CMK (cell line): ENCODE measurements at places on chromosomes 12 and 14.

- DNase-seq, result no peak
These were observed 1.5 kb downstream of the KIF21A start for GRCh38 chr12:39441189-39441962.

DNA sequence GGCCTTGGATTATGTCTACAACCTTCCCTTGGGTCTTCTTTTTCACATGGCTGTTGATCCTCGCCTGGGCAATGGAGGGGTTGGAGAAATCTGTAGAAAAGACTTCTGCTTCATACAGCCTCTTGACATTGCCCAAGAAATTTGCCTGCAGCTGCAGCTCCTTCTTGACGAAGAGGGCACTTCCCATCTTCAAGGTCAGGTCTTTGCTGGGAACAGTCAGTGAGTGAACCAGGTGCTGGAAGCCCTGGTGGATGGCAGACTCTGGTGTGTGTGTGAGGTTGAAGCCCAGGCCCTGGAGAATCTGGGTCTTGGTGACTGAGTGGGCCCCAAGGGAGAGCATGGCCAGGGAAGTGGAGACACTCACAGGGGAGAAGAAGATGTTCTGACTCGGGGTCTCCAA is 6.7 kb downstream of the SERPINA9 start:
- no peak for DNase-seq

GRCh38 chr14:56998728-56999127 is 188.4 kb upstream of the OTX2 start:
- no peak for DNase-seq

DNA sequence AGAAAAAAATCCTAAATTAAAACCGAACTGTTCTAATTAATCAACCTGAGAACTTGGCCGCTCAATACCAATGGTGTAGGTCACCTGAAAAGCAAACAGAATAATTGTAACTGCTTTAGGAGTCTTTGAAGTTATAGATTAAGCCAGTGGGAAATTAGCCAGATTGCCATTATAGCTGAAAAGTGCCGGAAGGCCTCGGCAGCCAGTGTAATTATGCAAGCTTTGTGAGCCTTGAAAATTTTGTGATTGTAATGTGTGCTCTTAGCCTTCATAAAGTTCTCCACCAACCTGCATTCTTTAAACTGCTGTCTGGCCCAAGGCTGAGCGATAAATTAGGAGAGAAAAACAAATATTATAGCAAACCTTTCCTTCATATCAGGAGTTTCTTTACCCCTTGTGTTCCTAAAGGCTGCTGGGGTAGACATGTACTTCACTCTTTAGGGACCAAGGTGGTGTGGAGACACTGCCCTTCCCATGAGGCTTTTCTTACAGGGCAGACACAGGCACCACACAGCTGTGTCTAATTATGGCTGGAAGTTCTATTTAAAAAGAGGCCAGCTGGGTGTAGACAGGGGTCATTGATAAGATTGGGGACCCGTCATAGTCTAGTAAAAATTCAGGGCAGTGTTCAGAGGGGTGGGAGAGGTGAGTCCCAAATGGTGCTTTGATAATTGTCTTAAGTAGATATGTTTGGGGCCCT is 991.2 kb downstream of the FLRT2 start:
- no peak for DNase-seq

GRCh38 chr12:80551897-80552296 is 107.9 kb downstream of the PTPRQ start:
- no peak for DNase-seq

DNA sequence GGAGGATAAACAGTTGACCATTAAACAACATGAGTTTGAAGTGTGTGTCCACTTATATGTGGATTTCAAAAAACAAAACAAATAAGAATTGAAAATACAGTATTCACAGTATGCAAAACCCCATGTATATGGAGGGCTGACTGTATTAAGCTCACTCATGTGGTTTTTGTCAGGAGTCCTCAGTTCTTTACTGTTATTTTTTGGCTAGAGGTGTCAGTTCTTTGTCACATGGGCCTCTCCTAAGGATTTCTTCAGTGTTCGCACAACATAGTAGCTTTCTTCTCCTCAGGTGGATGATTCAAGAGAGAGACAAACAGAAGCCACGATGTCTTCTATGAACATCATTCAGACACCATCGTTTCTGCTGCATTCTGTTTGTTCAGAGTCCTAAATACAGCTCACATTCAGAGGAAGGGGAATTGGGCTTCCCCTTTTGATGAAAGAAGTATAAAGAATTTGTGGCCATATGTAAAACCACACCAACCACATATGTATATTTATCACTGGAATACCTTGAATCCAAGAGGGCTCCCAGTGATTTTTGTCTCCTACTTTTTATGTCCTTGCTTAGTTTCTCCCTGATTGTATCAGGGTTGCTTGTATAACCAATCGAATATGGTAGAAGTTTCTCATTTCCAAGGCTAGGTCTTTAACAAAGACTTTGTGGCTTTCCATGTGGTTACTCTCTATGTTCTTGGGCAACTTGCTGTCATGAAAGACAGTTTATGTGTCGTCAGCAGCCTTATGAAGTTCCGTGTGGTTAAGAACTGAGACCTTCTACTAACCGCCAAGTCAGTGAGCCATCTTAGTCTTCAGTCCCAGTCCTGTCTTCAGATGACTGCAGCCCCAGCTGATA is 18.9 kb downstream of the MNAT1 start:
- DNase-seq, result no peak

DNA sequence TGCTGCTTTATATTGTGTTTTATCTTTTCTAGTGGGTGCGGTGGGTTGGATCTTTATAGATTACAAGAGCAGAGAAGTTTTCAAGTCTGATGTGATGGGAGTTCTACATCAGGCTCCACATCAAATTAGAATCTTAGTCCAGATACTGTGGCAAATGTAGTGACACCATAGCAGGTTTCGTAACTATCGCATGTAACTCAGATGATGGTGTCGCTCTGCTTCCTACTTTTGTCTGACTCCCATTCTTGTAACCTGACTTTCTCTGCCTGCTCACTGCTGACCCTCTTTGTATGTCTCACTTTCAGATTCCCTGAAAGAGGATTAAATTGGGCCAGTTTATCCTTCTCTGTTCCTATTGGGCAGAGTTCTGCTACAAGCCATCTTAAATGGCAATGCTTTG is 22.8 kb upstream of the FBXO34 start:
- DNase-seq, result no peak

DNA sequence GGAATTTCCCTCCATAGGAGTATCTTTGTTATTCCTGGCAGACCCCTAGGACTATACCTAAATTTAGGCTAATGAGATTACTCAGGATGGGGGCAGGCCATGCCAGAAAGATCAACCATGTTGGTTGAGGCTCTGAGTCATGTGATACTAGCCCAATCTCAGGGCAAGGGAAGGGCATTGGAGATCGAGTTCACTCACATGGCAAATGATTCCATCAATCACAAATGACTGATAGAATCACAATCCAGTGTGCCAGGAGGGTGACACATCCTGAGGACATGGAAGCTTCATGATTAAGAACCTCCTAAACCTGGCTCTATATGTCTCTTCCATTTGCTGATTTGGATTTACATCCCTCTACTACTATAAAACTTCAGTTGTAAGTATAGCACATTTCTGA is 182.3 kb downstream of the NTF3 start:
- DNase-seq, result no peak

GRCh38 chr12:12476857-12477531 is 85.7 kb downstream of the DUSP16 start:
- no peak for DNase-seq

DNA sequence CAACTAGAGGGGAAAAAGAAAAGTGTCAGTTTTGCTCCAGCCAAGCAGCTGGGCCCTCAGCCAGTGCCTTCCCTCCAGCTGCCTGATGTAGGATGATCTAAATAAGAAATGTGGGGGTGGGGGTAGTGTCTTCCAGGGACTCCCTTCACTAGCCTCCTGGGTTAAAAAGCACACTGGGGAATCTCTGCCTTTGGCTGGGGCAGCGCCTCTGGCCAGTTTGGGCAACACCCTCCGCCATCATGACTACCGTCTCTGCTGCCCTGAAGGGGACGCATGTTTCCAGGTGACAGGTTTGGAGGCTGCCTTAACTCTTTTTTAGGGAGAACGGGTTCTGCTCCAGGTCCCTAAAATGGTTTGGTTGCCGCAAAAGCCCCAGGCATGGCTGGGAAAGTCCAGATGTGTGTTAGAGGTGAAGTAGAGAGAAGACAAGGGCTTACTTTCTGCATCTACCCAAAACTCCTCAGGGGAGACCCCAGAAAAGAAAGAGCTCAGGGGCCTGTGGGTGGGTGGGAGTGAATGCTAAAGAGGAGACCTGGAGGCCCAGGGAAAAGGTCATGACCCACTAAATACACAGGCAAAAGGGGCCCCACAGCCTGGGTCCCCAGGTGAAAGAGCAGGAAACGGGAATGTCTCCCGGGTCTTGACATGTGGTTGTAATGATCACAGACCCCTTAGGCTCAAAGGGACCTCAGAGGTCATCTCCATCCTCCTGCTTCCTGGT is 132.8 kb upstream of the CCND2 start:
- DNase-seq, result no peak

DNA sequence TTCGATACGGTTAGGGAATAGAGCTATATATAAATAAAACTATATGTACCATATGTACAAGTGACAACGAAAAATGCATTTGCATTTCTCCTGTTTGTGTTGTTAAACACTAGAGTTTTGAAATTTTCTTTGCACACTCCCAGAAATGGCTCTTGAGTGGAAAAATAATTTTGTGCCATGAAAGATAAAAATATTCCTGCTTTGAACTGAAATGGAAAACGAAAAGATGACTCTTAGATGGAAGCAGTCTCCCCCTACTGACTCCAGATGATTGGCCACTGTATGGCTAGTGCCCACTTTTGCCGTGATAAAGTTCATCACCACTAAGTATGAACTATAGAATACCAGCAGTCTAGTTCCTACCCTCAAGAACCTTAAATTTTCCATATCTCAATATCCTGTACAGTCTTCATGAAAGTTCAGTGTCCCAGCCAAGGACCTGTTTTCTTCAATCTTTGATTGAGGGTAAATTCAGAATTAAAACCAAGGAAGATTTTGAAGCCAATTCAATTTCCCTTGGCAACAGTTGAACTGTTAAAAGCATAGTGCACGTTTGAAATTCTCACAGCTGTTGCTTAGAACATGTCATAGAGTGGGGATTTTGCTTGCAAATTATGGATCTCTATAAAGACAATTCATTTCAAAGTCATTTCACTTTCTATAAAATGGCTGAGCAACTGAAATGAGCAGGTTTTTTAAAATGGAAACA is 1.6 kb upstream of the PPP2R5E start:
- DNase-seq, result no peak

GRCh38 chr12:68259318-68259940 is 6.0 kb upstream of the IL22 start:
- no peak for DNase-seq
